Purkinje cell (primary cell): ENCODE measurements at places on chromosomes 13 and 19. TPM values are rescaled to one million over a fixed set of nuclear protein-coding genes. Genes with fewer than 3 reads are reported as not detected.

The SBK3 gene
- not detected in 2 replicates for polyA plus RNA-seq

The ZNF180 gene
- polyA plus RNA-seq = 4.9 and 7.1 TPM in 2 replicates

The FGF14 gene
- polyA plus RNA-seq = 50.7 and 84.0 TPM in 2 replicates

The NLRP4 gene
- polyA plus RNA-seq = not detected in 2 replicates

The CXCL17 gene
- not detected in 2 replicates for polyA plus RNA-seq

The PALM3 gene
- polyA plus RNA-seq = 0.13 TPM in 1 of 2 replicates, not detected in the other

The CRB3 gene
- polyA plus RNA-seq = not detected in 2 replicates

The KLK14 gene
- polyA plus RNA-seq = not detected in 2 replicates

The MCF2L gene
- polyA plus RNA-seq = 56.4 and 63.8 TPM in 2 replicates

The KIR3DL2 gene
- not detected in 2 replicates for polyA plus RNA-seq

The ZNF57 gene
- polyA plus RNA-seq = 6.3 and 8.4 TPM in 2 replicates

The CYP4F12 gene
- polyA plus RNA-seq = not detected in 2 replicates

The DGKH gene
- polyA plus RNA-seq = 112 and 125 TPM in 2 replicates
